T-helper 9 cell (primary cell): ENCODE measurements at places on chromosomes 7 and 10.

GRCh38 chr10:93697207-93697606, 5.2 kb downstream of the FRA10AC1 start:
- DNase-seq: no peak

- DNase-seq: no peak
Measured at GRCh38 chr7:39071116-39071515, 93.4 kb downstream of the POU6F2 start.

DNA sequence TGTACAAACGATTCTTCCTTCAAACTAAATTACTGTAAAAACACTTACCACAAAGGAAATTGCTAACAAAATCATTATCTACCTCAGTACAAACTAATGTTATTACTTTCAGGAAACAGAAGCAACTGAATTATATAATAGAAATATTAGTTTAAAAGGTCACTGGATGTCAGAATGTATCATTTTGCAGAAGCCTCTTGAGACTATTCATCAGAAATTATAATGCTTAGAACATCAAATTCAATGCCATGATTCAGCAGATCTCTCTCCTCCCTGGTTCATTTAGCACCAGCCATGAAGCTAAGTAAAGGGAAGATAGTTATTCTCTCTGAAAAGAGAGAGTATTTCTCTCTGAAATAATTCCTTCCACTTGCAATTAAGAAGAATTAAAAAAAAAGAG, 223.3 kb downstream of the IMMP2L start:
- no peak for DNase-seq

GRCh38 chr7:127252778-127253280, at the start of gene GRM8:
Gene GRM8 (minus strand): TSS chr7:127252941.
- no peak for DNase-seq

GRCh38 chr7:23445326-23445725, 25.0 kb downstream of the IGF2BP3 start:
- DNase-seq: no peak

DNA sequence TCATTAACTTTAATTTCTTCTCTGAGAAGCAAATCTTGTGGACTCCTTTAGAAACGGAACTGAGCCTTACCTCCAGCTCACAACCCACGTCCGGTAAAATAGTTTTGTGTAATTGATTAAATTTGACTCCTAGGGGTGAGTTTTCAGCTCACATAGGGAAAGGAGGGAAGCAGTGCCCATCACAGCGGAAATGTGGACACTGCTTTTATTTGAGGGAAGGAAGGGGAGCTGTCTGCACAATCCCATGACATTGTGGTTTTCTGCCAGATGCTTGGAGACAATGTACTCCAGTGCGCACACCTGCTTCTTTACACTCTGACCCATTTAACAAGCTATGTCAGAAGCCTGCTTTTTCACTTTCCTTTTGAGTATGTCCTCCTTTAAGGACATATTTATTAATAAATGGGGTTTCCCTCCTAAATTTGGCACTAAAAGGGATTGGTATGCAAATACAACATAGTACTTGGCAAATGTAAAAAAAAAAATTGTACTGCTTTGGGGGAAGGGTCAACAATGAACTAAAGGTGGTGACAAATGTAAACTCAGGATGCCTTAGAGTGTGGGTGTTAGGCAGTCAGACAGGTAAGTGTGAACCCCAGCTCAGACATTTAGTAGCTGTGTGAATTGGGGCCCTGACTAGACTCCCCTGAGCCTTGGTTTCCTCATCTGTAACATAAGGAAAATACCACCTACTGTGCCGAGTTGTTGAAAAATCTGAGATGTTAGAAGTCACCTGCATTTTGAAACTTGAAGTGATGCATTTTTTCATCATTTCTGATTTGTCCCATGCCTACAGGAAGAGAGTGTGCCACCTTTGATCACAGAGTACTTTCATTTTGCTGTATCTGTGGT, 90.2 kb upstream of the KLF6 start:
- DNase-seq: peak; percentile 37

- DNase-seq: no peak
Measured at GRCh38 chr10:32070645-32071044, 14.4 kb upstream of the KIF5B start.

- DNase-seq: no peak
Measured at GRCh38 chr7:17279061-17279460, 19.4 kb upstream of the AHR start.

- no peak for DNase-seq
Measured at GRCh38 chr7:108012499-108013430, 9.8 kb upstream of the LAMB1 start.

GRCh38 chr10:103490986-103491314, 2.6 kb upstream of the NEURL1 start:
- no peak for DNase-seq

GRCh38 chr10:108465871-108466641, 1301.5 kb upstream of the SORCS1 start:
- DNase-seq: no peak

GRCh38 chr7:115600207-115600606, 430.4 kb downstream of the TFEC start:
- DNase-seq: no peak
